ENCODE measurements at places on chromosomes 13 and 19. TPM values are rescaled to one million over a fixed set of nuclear protein-coding genes. Genes with fewer than 3 reads are reported as not detected.
A peak's percentile ranks its signal among the peaks of the same experiment; 100 is the strongest.

DNA sequence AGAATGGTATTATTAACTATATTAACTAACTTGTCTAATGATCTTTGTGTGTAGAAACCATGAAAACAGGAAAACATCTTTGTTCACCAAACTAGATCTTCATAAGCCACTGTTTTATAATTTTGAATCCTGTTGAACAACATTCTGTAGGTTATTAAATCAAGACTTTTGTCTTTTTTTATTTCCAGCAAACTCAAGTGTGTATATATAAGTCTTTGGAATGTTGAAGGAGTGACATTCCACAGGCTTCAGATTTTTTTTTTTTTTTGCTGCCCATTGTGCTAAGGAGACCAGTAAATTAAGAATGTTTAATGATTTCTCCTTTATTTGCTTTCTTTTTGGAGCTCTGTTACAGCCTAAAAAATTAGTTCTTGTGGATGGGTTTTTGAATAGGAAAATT, 89.6 kb downstream of the LMO7 start:
- DNase-seq: no peak

DNA sequence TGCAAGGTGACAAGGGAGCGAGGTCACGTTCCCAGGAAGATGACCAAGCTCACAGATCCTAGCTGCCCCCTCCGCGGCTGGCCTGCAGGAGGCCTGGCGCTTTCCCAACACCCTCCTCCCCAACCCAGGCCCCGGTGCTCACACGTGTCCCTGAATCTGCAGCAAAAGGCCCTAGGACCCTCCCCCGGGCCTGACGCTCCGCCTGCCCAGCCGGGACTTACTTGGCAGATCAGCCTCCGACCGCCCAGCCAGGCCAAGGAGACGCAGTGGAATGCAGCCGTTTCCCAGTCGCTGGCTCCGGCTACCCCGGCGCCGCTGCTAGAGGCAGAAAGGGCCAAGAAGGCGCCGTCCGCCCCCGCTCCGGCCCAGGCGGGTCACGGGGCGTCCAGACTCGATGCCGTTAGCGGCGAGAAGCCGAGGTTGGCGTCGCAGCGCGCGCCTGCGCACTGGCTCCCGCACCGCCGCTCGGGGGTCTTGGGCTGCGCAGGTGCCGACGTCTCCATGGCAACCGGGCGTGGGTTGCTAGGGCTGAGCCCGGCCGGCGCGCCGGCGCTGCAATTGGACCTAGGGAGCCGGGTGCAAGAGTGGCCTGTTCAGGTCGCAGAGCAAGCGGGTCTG, at the start of gene PNMA8A:
TSS of gene PNMA8A (minus strand) at position 448 of the 618 bp plus-strand sequence. CDS start 528 bp downstream, outside the sequence.
- no peak for DNase-seq

Gene ANGPTL4
- total RNA-seq: 124 TPM

Gene KIR2DL4
- total RNA-seq: 0.41 TPM

Gene CLEC17A
- total RNA-seq: not detected

DNA sequence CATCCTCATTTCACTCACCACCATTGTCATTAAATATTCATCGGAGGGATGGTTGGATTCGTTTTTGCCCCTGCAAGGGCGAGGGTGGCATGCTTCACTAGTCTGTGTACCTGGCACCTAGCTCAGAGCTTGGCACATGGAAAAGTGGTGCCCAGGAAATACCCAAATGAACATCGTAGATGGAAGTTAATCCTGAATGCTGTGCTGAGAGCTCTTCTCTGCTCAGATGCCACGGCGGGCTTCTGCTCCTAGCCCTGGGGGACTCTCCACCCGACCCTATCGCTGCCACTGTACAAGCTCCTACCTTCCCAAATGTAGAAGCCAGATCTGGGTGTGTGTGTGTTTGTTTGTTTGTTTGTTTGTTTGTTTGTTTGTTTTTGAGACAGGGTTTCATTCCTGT, 113.0 kb upstream of the ZNF507 start:
- DNase-seq: no peak

- peak; percentile 94 for DNase-seq
These were observed 130.3 kb upstream of the SERP2 start for GRCh38 chr13:44243198-44243857.

GRCh38 chr19:1259876-1260748, 9.0 kb upstream of the CIRBP start:
- DNase-seq: no peak

- no peak for DNase-seq
These were observed 96.6 kb downstream of the UBL3 start for GRCh38 chr13:29753618-29754472.

DNA sequence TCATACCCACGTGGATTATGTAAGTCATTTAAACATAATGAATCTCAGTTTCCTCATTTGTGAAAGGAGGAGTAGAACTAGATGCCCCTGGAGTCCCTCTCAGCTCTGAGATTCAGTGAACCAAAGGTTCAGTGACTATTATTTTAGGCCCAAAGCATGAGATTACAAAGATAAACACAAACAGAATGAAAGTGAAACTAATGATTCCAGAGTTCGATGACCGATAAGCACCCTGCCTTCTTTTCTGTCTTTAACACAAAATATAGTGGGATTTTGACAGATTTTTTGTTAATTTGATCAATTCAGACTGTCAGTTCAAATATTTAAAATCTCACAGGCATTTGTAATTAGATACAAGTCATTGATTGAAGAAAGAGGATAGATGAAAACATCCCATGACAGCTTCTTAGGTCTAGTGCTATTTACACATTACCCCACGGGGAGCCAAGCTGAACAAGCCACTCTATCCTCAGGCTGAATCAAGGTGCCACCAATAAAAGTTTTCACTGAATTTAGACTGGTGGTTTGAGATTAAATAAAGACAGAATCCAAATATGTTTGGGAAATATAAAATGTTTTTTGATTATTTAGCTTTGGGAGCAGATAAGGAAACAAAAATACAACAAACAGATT, 64.6 kb upstream of the RAP2A start:
- DNase-seq: no peak

DNA sequence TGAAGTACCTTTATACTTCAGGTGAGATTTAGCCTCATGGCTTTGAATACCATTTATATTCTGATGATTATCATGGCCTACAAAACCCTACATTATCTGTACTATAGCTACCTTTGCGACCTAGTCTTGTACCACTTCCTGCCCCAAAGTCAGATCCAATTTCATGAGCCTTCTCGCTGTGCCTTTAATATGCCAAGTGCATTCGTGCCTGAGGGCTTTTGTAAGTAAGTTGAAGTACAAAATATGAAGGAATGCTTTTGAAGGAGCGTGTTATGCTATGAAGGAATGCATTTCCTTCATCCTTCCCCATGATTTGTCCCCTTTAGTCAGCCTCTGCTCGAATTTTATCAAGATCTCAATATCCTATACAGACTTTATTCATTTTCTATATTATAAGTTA, 9.2 kb upstream of the RASL11A start:
- DNase-seq: no peak

GRCh38 chr13:41137241-41137640, 4.6 kb upstream of the KBTBD6 start:
- no peak for DNase-seq

DNA sequence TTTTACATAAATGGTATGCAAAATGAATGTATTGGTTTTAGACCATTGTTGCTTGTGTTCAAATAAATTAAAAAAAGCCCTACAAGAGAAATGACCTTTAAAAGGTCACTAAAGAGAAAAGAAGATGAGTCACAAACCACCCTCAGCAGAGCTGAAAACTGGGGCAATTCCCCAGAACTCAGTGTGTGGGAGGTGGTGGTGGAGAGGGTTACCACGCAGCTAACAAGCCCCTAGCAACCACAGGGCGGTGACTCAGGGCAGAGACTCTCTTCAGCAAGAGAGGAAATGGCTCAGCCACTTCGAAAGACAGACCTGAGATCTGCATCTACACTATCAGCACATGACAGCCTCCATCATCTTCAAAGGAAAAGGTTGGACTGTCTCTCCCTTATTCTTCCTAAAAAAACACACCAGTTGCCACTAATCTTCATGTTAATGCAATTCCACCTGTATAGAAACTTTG, 29.4 kb upstream of the NDFIP2 start:
- DNase-seq: no peak

Gene FFAR1
- total RNA-seq: not detected

Gene PRODH2
- not detected for total RNA-seq

Gene TMEM59L
- 1.6 TPM for total RNA-seq

GRCh38 chr13:92390217-92390616, 836.4 kb upstream of the GPC6 start:
- no peak for DNase-seq

Gene PGLYRP1
- not detected for total RNA-seq

Measured in glomerular endothelial cell (primary cell).